ENCODE measurements at places on chromosomes 5 and 9. TPM values are rescaled to one million over a fixed set of nuclear protein-coding genes. Genes with fewer than 3 reads are reported as not detected.

DNA sequence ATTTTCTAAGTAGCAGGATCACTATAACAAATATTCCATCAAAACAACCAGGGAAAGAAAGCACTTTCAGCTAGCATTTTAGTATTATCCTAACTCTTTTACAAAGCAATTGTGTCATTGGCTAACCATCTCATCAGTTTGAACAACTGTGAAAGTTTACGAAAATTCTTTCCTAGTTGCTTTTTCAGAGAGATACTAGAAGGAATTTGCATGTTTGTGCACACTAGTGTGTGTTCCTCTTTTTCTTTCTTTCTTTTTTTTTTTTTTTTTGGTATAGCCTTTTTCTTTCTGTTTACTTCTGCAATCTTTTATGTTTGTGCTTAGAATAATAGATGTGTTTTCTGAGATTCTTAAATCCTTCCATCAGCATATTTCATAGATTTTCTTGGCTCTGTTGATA is 124.7 kb upstream of the SEMA6A start:
- no peaks in the 10 kb centered on the region for H3K27me3 ChIP-seq
- no peak overlapping the region for H3K27ac ChIP-seq
- H3K4me1 ChIP-seq = peaks cover 3% of the 10 kb centered on the region
- no peak for DNase-seq
- no peak overlapping the region for H3K4me3 ChIP-seq
- no peaks in the 10 kb centered on the region for H3K36me3 ChIP-seq

GPX8 gene
- total RNA-seq = 58.7 TPM

GRCh38 chr9:33320568-33321261 is 30.4 kb downstream of the NFX1 start:
- H3K4me3 ChIP-seq = no peak overlapping the region
- H3K27ac ChIP-seq = no peak overlapping the region
- no peaks in the 10 kb centered on the region for H3K36me3 ChIP-seq
- H3K27me3 ChIP-seq = no peaks in the 10 kb centered on the region
- no peak for DNase-seq

DNA sequence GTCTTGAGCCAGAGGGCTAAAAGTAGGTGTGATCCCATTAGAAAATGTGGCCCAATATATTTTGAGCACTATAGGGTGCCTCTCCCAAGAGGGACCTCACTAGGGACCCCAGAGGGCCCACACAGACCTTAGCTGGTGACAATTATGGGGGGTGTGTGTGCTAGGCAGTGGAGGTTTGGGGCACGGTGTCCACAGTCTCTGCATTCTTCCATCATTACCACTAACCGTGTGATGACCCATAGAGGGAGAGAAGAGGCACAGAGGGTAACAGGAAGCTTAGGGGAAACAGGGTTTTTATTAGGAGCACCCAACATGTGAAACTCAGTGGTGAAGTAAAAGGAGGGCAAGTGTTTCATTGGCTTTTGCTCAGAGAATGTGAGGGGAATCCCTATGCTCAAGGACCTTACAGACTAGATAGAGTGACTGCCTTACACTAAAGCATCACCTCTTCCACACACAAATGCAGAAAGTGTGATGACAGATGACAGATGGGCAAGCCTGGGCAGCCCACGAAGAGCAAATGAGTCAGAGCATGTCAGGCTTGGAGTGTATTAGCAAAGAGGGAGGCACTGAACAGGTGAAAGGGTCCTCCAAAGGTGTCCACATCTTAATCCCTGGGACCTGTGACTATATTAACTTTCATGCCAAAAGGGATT is 2.5 kb upstream of the ACTL7A start:
- H3K27me3 ChIP-seq = no peaks in the 10 kb centered on the region
- no peaks in the 10 kb centered on the region for H3K4me1 ChIP-seq
- H3K36me3 ChIP-seq = no peaks in the 10 kb centered on the region
- no peak overlapping the region for H3K27ac ChIP-seq

GRCh38 chr9:101014566-101014965 is 14.0 kb upstream of the PLPPR1 start:
- no peak overlapping the region for H3K4me3 ChIP-seq
- H3K36me3 ChIP-seq = no peaks in the 10 kb centered on the region
- H3K27ac ChIP-seq = no peak overlapping the region
- H3K27me3 ChIP-seq = no peaks in the 10 kb centered on the region

RORB gene
- 1.0 TPM for total RNA-seq

DNA sequence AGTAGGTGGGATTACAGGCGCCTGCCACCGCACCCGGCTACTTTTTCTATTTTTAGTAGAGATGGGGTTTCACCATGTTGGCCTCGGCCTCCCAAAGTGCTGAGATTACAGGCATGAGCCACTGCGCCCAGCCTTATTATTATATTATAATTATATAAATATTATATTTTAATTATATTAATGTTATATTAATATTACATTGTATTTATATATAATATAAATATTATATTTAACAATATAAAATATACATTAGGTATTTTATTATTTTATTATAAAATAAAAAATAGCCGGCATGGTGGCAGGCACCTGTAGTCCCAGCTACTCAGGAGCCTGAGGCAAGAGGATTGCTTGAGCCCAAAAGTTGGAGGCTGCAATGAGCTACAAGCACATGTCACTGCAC is 21.6 kb upstream of the GLDC start:
- H3K27me3 ChIP-seq = no peaks in the 10 kb centered on the region
- DNase-seq = no peak
- H3K4me3 ChIP-seq = no peak overlapping the region

DNA sequence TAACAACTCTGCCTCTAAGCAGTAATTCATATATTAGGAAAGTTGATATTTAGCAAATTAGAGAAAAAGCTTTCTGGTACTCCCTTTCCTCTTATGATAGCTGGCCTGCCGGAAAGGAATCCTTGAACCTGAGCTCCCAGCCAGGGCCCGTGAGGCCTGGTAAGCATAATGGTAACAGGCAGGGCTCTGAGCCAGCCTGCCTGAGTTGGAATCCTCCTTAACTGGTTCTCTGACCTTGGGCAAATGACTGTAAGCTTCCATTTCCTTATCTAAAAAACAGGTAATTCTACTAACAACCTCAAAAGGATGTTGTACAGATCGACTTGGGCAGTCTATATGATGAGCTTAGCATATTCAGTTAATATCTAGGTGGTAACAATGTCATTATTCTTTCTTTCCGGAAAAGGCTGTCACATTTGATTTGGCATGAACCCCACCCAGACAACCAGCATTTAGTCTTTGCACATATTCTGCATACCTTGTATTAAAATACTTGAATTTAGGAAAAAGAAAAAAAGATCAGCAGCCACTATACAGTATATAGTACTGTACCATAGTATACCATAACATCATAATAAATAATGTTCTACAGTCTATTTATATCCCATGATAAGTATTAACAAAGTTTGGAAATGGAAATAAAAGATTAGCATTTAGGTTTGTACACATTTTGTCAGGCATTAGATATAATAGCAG is 55.7 kb upstream of the MAP3K1 start:
- no peak overlapping the region for H3K27ac ChIP-seq
- no peak overlapping the region for H3K4me3 ChIP-seq
- peak; percentile 24 for DNase-seq
- peaks cover 2% of the 10 kb centered on the region for H3K4me1 ChIP-seq
- H3K36me3 ChIP-seq = no peaks in the 10 kb centered on the region

DNA sequence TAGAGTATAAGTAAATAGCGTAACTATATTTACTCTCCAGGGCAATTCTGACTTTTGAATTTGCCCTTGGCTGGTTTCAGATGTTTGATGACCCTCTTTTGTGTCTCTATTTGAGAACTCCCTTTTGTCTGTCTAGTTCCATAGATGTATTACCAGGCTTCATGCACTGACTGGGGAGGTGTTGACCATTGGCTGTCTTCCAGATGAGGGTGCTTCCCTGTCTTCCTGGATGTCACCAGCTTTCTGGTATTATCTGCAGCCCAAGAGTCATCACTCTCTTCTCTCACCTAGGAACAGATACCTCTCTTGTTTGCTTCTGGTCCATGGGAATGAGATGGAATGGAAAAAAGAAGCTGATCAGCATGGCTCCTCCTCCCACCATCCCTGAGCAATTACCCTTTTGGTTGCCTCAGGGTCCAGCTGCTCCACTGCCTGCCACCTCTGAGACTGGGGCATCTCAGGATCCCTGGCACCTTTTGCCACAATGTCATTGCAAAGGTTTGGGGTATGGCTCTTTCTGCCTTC is 58.7 kb upstream of the TMED7 start:
- peaks cover 5% of the 10 kb centered on the region for H3K4me1 ChIP-seq
- H3K4me3 ChIP-seq = no peak overlapping the region
- no peak overlapping the region for H3K27ac ChIP-seq
- no peak for DNase-seq

DNA sequence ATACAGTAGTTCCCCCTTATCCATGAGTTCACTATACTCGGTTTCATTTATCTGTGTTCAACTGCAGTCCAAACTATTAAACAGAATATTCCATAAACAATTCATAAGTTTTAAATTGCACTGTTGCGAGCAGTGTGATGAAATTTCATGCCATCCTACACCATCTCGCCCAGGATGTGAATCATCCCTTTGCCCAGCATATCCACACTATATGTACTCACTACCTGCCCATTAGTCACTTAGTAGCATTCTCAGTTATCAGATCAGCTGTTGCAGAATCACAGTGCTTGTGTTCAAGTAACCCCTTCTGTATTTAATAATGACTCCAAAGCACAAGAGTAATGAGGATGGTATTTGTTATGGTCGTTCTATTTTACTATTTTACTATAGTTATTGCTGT is 51.5 kb downstream of the SHOC1 start:
- H3K27me3 ChIP-seq = no peaks in the 10 kb centered on the region
- H3K4me3 ChIP-seq = no peak overlapping the region
- H3K27ac ChIP-seq = no peak overlapping the region
- H3K36me3 ChIP-seq = no peaks in the 10 kb centered on the region
- no peak for DNase-seq

CCDC112 gene
- total RNA-seq = 3.1 TPM

DNA sequence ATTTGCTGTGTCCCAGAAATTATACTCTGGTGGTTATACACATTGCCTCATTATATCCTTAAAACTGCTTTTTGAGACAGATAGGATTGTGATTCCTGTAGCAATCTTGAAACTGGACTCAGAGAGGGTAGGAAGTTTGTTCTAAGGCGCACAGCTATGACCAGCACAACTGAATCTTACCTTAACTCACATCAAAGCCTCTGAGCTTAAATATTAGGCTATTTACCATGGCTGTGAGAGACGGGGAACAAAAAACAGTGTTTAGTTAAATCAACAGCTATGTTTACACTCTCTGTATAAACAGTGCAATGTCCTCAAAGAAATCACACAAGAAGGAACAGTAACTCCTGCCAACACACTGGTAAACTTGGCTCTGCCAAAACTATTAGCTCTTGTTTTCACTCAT is 50.9 kb upstream of the TUT7 start:
- H3K4me1 ChIP-seq = no peaks in the 10 kb centered on the region
- no peak overlapping the region for H3K27ac ChIP-seq
- H3K27me3 ChIP-seq = no peaks in the 10 kb centered on the region
- no peaks in the 10 kb centered on the region for H3K36me3 ChIP-seq
- no peak for DNase-seq
- H3K4me3 ChIP-seq = no peak overlapping the region

DNA sequence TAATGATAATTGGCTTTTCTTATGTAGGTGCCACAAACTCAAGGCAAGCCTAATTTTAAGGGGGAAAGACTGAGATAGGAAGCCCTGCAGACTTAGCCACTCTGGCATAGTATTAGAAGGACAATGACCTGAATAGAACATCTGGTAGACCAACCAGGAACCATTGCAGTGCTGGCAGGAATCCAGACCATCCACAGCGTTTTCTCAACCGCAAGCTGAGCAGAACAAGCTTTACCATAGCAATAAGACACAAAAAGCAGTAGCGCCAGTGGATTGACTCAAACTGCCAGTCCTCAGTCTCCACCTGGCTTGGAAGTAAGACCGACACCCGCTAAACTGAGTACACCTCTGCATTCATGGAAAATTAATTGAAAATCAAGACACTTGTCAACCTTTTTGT is 141.3 kb upstream of the LPAR1 start:
- H3K36me3 ChIP-seq = no peaks in the 10 kb centered on the region
- H3K27me3 ChIP-seq = no peaks in the 10 kb centered on the region
- no peak overlapping the region for H3K27ac ChIP-seq
- no peaks in the 10 kb centered on the region for H3K4me1 ChIP-seq
- DNase-seq = no peak

DNA sequence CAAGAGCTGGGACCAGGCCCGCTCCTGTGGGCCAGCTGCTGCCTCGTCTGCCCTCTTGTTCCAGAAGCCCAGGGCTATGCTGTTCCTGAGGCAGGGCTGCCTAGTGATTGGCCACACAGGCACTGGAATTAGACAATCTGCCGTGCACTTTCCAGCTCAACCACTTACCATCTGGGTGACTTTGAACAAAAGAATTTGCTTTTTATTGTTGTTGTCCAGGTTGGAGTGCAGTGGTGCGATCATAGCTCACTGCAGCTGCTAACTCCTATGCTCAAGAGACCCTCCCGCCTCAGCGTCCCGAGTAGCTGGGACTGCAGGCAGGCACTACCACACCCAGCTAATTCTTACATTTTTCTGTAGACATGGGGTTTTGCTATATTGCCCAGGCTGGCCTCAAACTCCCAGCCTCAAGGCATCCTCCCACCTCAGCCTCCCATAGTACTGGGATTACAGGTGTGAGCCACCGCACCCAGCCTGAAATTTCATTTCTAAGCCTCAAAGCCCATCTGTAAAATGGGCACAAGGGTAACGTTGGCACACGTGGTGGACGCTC is 1.2 kb upstream of the NEK6 start:
- H3K4me3 ChIP-seq = no peak overlapping the region
- peaks cover 17% of the 10 kb centered on the region for H3K4me1 ChIP-seq
- H3K36me3 ChIP-seq = no peaks in the 10 kb centered on the region
- no peak for DNase-seq
- no peaks in the 10 kb centered on the region for H3K27me3 ChIP-seq

All from ovary (tissue), 10 donors.